ENCODE measurements at places on chromosomes 11 and 22. TPM values are rescaled to one million over a fixed set of nuclear protein-coding genes. Genes with fewer than 3 reads are reported as not detected.

Gene ARHGAP32
- 2.5 TPM for total RNA-seq

Gene BACE1-AS
- total RNA-seq, result 3.8 TPM

Gene ZNF74
- total RNA-seq, result 12.6 TPM

Gene MIAT
- total RNA-seq, result 23.6 TPM

Gene GAL
- not detected for total RNA-seq

Gene ATG2A
- 23.1 TPM for total RNA-seq

Gene MRGPRX3
- not detected for total RNA-seq

Gene RASD2
- 0.08 TPM for total RNA-seq

Data from activated CD8-positive, alpha-beta T cell treated with anti-CD3 and anti-CD28 coated beads, Interleukin-2, amount 10 ng/mL, durations not matched to agents 7 days and 5 days (primary cell).